ENCODE measurements at places on chromosomes 6 and 20. TPM values are rescaled to one million over a fixed set of nuclear protein-coding genes. Genes with fewer than 3 reads are reported as not detected.

GRCh38 chr20:19828232-19828631 is 70.2 kb downstream of the RIN2 start:
- DNase-seq: no peak

- no peak for DNase-seq
These were observed 58.0 kb downstream of the PREP start for GRCh38 chr6:105344881-105345370.

DNA sequence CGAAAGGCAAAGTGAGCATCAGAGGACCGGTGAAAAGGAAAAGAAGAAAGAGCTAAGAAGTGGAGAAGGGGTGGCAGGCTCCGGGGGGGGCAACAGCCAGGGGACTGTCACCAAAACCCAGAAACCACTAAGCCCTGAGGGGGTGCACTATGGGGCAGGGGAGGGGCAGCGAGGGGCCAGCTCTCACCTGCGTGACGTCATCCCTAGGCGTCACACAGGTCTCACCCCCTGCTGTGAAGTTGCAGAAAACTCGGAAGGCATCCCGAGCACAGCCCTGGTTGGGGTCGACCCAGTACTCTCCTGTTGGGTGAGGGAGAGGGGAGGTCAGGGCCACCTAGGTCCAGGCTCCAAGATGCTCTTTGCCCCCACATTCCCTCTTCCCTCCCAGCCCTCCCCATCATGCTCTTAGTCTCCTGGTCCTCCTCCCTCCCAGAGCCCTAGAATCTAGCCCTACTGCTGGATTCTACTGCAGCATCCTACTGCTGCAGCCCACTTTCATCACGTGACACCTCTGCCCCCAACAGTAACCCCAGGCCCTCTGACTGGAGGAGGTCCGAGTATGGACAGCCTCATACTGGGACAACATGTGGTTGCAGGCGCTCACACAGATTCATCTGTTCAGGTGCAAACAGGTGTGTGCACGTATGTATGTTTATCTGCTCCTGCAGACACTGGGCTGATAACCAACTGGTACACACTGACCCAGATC is 27.4 kb downstream of the COL11A2 start:
- DNase-seq: no peak

The TCF21 gene
- polyA plus RNA-seq: 202 TPM

DNA sequence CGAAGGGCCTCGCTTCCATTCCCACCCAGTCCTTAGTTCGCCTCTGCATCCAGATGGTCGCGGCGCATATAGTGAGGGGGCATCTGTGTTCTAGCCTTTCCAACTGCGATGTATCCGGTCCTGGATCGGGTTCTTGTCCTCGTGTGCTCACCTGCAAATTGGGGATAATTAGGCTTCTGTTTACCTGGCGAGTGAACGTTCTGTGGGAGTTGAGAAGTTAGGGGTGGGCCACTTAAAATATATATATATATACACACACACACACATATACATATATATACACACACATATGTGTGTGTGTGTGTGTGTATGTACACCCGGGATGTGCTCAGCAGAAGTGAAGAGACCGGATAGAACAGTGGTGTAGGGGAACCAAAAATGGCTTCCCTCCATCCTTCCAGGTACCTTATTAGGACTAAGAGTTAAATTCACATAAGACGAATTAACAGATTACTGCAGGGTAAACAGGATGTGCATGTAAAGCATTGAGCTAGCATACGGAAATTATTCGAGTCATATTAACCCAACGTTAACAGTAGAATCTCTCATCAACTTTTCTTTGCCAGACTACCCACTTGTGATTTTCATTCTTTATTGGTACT is 537 bp downstream of the CSTF1 start:
- no peak for DNase-seq

- DNase-seq: no peak
These were observed 50.6 kb downstream of the SNX5 start for GRCh38 chr20:17917832-17918618.

DNA sequence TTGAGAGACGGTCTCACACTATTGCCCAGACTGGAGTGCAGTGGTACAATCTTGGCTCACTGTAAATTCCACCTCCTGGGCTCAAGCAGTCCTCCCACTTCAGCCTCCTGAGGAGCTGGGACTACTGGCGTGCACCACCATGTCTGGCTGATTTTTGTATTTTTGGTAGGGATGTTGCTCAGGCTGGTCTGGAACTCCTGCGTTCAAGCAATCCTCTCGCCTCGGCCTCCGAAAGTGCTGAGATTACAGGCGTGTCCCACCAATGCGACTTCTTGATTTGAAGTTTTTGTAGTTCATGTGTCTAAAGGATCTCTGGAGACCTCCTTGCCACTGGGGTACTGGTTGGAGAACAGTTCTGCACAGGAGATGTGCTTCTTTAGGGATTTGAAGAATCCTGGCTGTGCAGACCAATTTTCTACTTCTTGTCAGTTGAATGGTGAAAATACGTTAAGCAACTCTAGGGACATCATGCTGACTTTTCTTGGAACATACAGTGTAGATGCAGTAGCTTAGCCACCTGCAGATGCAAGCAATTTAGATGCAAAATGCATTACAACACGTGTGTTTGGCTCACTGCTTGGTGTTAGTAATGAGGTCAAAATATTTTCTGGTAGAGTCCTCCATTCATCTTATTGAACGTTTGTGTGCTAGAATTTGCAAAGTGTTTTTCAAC is 28.2 kb downstream of the SYTL3 start:
- no peak for DNase-seq

- no peak for DNase-seq
These were observed 386.2 kb downstream of the THBS2 start for GRCh38 chr6:168867247-168868102.

DNA sequence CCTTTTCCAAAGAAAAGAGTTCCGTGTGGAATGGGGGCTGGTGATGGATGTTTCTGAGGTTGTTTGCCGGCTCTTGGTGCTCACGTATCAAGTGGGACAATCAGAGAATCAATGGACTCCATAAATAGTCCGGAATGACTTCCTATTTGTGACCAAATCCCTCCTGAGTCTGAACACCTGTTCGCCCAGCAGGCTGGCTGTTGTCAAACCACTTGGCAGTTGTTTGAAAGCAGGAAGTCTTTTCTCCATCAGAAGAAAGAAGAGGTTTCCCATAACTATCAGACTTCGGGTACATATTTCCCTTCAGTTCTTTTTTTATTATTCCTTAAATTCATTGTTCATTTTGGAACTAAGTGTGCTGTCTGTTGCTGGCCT is 154.7 kb upstream of the RIN2 start:
- no peak for DNase-seq

- no peak for DNase-seq
These were observed 281.0 kb downstream of the CDC5L start for GRCh38 chr6:44668391-44668930.

DNA sequence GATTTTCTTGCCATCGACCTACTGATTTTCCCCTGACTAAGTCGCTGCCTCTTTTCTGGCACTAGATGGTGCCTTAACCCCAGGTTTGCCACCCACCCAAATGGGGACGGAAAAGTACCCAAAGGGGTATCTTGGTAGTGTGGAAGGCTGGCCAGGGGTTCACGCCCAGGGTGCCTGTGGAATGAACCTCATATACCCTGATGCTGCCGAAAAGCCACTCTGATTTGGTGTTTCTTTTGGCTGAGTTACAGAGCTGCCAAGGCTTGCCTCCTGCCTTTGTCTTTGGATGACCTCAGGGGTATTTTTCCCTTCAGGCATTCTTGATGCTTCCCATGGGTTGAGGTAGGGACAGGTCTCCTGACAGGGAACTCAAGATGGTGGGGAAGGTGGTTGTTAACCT is 78.1 kb downstream of the MAP3K7 start:
- no peak for DNase-seq

- no peak for DNase-seq
These were observed 31.4 kb downstream of the FYN start for GRCh38 chr6:111841822-111842221.

DNA sequence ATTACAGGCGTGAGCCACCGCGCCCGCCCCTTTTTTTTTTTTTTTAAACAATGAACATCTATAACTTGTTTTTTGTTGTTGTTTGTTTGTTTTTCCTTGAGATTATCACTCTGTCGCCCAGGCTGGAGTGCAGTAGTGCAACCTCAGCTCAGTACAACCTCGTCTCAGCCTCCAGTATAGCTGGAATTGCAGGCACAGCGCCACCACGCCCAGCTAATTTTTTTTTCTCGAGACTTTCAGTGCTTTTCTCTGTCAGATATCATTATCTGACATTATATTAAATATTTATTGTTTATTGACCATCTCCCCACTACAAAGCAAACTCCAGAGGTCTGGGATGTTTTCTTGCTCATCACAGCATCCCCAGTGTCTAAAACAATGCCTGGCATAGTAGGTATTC is 2.3 kb upstream of the DLK2 start:
- no peak for DNase-seq
